ENCODE measurements at places on chromosomes 2 and 18.

- no peak for DNase-seq
These were observed 8.2 kb downstream of the LCLAT1 start for GRCh38 chr2:30455114-30455738.

GRCh38 chr2:60629305-60629662 is 75.8 kb upstream of the BCL11A start:
- DNase-seq: no peak

DNA sequence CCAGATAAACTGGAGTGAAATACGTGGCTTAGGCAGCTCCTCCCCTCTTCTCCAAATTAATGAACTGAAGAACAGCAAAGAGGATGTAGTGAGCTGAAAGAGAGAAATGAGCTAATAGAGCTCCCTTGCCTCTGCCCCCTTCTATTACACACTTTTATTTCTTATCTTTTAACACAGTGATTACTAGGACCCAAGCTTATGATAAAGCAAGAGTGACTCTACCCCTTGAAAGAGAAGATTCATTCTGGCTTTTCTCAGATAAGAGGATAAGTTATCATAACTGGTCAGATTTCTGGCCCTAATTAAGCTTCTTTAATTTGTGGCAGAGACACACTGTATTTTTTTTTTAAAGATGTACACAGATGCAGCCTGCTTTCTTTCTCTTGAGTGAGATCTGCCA is 102.2 kb downstream of the MSTN start:
- DNase-seq: no peak

DNA sequence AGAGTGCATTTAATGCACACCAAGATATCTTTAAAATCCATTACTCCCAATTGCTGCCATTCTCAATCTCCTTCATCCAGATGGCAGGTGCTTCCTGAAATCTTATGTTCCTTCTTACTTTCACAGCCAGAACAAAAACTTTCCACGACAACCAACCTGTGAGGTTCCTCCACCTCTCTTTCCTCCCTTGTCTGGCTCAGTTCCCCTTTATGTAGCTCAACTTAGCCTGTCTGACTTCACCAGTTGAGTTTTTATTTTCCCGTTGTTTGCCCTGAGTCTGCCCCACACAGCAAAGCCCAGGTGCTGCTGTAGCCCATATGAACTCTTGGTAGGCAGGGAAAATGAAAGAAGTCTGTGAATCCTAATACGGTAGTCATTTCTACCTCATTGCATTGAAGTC is 112.5 kb downstream of the MREG start:
- no peak for DNase-seq

GRCh38 chr2:181318504-181319280 is 138.5 kb upstream of the ITGA4 start:
- DNase-seq: no peak

- no peak for DNase-seq
These were observed 12.5 kb downstream of the SPATS2L start for GRCh38 chr2:200318940-200319435.

GRCh38 chr2:18719978-18720775 is 130.8 kb upstream of the NT5C1B start:
- DNase-seq: no peak

- no peak for DNase-seq
These were observed 257.1 kb downstream of the BCL11A start for GRCh38 chr2:60296219-60296955.

DNA sequence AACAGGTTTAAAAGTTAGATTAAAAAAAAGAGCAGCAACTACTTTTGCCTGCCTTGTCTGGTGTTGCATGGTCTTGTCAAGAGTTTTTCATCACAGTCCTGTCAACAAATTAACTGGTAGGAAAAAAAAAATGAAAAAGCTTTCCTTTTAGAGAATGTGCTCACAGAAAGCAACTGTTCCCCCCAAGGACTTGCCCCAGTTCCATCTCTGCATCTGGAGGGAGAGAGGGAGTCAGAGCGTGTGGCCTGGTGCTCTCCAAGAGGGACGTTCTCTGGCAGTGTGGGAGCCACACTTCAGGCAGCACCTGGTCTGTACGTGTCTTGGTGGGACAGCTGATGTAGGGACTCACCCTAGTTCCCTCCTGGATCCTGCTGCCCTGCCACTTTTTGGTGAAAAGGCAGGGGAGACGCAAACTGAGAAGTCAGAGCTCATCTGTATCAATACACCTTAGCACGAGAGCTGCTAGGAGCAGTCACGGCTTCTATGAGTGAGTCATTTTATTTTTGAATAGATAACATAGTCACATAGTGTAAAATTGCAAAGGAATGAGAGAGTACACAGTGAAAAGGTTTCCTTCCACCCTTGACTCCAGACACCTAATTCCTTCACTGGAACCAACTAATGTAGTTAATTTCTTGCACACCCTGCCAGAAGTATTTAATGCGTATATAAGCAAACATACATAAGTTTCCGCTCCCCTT is 172.5 kb upstream of the MGAT5 start:
- no peak for DNase-seq

DNA sequence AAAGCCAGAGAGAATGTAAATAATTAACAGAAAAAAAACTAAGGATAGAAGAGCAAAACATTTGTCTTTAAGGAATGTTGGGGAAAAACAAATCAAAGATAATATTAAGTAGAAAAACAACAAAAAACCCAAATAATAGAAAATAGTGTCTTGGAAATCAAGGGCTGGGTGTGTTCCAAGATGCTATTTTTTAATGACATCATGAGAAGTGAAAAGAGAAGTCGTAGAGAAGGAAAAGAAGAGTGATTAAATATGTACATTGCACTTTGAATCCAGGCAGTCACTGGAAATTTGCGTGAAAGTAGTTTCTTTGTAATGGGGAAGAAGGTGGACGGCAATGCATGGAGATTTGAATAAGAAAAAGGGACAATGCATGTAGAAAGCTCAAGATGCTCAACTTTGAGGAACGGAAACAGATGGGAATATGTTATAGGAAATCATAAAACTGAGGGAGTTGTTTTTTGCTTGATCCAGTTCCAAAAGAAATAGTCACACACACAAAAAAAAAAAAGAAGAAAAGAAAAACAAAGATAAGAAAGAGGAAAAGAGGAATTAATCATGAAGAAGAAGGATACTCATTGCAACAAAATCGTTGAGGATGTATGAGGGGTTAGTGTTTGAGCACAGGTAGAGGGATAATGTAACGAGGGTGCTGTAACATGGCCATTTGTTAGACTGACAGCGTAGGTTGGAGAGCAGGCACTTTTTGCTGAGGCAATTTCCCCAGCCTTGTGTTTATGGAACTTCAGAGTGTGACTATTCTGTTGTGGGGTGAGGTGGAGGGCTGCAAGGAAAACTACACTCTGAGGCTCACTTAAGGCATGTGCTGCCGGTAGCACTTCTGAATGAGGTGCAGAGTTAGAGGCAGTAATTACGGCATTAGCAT is 184.1 kb downstream of the CALCRL start:
- DNase-seq: no peak

DNA sequence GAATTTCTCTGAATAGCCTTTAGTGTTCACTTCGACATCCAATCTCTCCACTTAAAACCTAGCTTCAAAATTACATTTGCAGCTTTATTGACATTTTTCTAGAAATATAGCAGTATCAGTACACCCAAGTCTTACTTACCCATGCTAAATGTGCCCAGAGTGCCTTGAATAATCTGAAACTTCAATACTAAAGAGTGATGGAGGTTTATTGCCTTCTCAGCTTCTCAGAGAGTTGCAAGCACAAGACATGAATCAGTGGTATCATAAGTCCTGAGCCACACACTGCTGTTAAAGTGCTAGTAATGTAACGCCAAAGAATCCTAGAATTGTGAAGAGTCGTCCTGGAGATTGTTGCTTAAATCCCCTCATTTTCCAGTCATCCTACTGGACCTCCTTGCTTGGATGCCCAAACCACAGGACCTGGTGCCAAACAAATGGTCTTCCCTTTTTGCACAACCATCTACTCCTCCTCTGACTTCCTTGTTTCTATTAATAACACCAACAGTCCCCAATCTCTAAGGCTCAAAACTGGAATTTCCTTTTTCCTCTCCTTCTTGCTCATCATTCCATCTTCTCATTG is 83.2 kb upstream of the SPATS2L start:
- DNase-seq: no peak

GRCh38 chr2:105836341-105836740 is 91.6 kb downstream of the NCK2 start:
- no peak for DNase-seq

DNA sequence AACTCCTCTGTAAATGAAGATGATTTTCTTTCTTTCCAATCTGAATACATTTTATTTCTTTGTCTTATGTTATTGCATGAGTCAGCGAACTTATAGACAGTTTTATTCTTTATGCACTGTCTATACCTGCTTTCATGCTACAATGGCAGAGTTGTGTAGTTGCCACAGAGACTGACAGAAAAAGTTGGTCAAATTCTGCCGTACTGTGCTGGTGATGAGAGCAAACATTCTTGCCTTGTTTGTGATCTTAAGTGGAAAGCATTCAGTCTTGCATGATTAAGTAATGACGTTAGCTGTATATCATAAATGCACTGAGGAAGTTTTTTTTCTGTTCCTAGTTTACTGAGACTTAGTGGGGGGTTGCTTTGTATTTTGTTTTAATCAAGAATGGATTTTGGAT is 32.9 kb downstream of the ZC3H15 start:
- no peak for DNase-seq

DNA sequence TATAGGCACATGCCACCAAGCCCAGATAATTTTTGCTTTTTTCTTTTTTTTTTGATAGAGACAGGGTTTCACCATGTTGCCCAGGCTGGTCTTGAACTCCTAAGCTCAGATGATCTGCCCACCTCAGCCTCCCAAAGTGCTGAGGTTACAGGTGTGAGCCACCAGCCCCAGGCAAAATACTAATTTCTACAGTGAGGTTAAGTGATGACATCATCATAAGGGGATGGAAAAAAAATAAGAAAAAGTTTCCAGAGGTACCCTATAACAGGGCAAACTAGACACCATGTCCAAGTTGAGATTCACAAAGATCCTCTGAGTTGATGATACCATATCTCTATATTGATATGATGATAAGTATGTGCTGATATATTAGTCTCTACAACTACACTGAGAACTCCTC is 163.7 kb upstream of the ACVR2A start:
- no peak for DNase-seq

- DNase-seq: no peak
These were observed 23.4 kb downstream of the ZAP70 start for GRCh38 chr2:97736608-97737330.

- DNase-seq: no peak
These were observed 98.9 kb downstream of the PHLPP1 start for GRCh38 chr18:62814132-62814759.

- no peak for DNase-seq
These were observed 57.4 kb downstream of the TRPM8 start for GRCh38 chr2:233974530-233975071.

DNA sequence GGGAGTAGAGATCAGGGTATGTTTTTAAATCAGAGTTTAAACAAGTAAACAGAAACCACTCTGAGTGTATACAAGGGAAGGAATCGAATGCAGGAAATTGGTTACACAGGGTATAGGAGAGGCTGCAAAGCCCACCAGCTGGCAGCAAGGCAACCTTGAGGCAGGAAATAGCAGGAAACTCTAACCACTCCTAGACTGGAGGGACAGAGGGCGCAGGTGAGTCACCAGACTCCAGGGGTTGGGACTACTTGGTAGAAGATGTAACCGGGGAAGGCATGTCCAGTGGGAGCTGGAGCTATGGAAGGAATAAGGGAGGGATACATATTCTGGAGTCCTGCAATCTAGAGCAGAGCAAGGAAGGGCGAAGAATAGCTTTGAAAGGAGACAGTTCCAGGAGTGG is 152.3 kb downstream of the MEIS1 start:
- no peak for DNase-seq

DNA sequence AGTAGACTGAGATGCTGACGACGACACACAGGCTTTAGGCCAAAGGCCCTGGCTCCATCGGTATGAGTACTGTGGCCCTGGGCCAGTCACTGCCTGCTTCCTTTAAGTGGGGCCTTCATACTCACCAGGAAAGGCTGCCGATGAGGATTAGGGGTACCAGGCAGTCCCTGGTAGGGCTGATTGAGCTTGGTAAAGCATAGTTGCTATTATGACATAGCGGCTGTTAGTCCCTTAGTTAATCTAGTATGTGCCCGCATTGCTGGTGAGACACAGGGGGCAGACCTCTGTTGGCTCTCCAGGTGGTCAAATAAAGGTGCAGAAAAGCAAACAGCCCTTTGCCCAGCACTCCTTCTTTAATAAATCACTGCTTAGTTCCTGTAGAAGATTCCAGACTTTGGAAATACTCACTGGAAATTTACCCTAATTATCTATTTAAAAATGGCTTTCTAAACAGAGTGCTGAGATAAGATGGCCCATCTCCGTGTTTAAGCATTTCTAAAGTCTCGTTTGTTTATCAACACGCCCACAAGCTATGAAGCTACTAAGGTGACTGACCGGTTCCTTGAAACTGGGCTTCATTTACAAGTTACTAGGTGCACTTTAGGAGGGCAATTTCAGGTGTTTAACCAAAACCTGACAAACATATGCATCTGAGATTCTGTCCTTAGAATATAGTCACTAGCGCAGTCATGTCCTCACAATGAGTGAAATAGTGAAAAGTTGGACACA is 8.7 kb upstream of the BIN1 start:
- DNase-seq: no peak

GRCh38 chr2:9274701-9275343 is 68.2 kb downstream of the ASAP2 start:
- no peak for DNase-seq

DNA sequence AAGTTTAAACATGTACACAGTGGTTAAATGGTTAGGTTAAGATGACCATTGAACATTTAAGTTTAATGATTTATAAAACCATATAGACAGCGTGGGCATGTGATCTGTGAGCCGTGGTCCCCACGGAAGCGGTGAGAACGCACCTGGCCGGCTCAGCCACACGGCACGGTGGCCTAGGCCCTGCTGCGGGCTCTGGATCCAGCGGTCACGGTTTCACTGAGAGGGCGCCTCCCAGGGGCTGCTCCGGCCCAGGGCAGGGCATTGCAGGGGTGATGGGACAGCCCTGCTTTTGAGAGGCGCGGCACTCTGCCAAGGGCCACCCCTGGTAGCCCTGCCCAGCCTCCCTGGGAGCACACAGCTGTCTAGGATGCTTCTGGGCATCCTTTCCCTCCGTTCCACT is 124.9 kb downstream of the RGPD3 start:
- DNase-seq: no peak

DNA sequence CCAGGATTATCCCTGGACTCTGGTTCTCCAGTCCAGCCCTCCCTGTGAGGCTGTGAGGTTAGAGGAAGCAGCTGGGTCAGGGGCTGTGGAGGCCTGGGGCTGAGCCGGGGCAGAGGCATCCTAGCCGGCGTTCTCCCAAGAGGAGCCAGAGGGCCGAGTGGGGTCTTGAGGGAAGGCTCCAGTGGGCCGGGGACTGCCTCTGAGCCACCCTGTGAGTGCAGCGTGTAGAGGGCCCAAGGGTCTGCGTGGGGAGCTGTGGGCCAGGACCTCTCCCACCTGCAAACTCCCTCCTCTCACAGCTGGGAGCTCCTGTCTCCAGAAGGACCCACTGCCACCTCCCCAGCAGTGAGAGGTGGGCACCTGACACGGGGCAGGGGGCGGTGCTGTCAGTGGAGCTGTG is 41.0 kb downstream of the GLI2 start:
- no peak for DNase-seq

GRCh38 chr2:2501454-2502200 is 170.6 kb upstream of the MYT1L start:
- no peak for DNase-seq
